ENCODE measurements at places on chromosomes 1 and 21.

DNA sequence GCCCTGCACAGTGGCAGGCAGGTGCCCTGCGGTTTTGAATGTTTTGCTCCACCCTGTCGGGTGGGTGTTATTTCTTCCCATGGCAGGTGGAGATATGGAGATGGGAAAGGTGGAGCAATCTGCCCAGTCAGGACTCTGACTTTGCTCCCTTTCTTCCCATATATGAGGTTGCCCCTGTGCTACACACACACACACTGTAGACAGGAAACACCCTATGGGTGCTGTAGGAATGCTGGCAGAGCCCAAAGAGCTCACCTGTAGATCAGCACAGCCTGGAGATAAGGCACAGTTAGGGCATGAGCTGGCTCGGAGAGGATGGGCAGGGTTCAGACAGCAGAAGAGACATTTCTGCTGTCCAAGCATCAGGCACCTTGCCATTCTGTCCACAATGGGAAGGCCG, 246.0 kb upstream of the AJAP1 start:
- no peak for DNase-seq

- no peak for DNase-seq
Observed at GRCh38 chr1:178575611-178576361, 62.9 kb downstream of the TEX35 start.

DNA sequence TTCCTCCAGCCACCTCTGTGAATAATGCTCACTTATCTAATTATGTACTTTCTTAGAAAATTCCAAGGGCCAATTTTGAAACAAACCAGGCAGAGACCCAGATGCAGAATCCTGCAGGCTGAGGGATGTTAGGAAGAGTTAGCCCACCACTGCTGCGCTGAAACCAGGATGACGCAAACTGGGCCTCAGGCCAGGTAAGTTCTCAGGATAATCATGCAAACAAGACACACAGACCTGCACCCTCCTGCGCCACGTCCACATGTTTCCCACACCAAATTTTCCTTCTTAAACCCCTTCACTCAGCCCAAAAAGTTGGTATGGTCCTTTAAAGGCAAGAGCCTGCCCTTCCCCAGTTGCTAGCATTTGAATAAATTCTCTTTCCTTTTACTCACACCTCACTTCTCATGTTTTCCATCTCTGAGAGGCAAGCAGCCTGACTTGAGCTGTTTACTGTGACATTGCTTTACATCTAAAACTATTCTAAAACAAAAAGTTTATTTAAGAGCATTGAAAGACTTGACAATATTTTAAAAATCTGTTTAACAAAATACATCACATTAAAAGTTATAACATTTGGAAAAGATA, 887.1 kb downstream of the LRRIQ3 start:
- no peak for DNase-seq

DNA sequence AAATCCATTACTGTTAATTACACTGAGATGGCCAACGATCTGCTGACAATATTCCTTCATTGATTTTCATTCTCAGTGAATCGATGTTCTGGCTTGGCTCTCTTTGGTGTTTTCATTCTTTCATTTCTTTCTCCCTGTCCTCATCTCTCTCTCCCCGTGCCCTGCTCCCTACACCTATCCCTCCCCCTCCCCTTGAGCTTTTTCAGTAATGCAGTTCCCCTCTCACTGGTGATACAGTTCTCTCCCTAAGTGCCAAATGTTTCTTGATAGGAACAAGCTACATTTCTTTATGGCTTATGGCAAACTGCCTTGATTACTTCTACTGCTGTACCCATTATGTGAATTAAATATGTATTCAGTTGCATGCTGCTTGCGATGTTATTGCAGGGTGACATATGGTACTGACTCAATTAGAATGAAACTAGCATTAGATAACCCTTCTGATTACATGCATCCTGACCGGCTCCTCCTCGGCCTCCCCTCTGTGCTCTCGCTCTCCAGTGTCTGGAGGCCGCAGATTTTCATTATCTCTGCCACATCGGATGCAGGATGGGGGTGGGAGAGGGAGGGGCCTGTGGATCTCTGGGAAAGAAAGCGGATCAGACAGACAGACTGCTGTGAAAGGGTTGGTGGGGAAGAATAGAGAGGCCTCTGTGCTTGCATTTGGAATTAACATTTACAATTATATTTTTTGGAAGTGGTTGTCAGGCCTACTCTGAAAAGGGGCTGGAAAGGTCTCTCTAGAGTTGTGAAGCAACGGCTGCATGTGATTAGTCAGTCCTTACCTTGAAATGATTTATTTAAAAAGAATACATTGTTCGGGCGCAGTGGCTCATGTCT, 130.9 kb downstream of the PBX1 start:
- DNase-seq = no peak

DNA sequence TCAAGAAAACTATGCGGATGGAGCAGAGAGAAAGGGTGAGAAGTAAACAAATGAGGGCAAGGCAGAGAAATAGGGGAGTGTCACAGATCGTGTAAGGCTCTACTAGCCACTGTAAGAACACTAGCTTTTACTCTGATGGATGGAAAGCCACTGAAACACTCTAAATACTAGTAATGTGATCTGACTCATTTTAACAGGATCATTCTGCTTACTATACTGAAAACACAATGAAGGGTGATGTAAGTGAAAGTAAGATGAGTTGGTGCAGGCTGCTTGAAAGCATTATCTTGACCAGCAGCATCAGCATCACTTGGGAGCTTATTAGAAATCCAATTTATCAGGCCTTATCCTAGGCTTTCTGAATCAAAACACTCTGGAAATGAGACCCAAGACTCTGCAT, 32.7 kb downstream of the TUT4 start:
- DNase-seq = no peak

DNA sequence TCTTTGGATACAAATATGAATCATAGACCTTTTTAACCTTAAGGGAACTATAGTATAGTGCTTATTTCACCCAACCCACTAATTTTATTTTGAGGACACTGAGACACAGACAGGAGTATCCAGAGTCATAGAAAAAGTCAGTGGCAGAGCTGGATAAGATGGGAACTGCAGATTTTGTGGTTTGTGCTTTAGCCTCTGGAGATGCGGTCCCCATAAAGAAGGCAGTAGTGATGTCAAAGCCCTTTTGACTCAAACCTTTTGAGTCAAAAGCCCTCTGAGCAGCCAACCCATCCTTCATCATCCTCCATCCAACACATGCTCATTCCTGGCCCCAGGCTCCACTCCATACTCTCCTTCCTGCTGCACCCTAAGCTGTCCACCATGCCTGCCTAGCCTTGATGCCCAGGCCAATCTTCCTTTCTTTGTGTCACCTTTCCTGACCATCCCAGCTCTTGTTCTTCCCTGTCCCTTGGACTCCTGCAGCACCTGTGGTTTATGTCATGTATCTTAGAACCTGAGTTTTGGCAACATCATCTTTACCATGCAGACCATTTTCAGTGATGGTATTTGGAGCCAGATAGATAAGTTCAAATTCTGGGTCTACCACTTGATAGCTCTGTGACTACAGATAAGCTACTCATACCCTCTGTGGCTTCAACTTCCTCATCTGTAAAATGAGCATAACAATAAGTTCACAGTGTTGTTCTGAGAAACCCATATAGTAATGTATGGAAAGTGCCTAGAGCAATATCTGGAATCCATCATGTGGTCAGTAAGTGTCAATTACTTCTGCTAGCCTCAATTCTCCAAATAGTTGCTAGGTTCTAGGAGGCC, 20.1 kb downstream of the SLAMF1 start:
- no peak for DNase-seq

DNA sequence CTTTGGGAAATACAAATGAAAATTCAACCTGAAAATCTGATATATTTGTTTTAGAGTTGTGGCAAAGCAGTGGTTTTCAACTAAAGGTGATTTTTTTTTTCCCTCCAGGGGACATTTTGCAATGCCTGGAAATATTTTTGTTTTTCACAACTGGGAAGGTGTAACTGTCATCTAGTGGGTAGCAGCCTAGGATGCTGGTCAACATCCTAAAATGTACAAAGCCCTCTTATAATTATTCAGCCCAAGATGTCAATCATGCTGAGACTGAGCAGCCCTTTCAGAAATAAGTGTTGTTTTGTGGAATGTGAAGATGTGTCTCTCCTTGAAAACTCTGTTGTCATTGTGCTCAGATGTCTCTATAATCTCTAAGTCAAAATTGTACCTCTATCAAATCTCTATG, 95.2 kb upstream of the NCAM2 start:
- DNase-seq = no peak

- DNase-seq = no peak
Observed at GRCh38 chr1:87799451-87799850, 470.8 kb downstream of the LMO4 start.

DNA sequence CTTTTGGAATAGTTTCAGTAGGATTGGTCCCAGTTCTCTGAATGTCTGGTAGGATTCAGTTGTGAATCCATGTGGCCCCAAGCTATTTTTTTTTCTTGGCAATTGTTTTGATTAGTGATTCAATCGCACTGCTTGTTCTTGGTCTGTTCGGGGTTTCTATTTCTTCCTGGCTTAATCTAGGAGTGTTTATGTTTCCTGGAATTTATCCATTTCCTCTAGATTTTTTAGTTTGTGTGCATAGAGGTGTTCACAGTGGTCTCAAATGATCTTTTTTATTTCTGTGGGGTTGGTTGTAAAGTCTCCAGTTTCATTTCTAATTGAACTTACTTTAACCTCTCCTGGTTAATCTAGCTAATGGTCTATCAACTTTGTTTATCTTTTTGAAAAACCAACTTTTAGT, 117.6 kb downstream of the NME7 start:
- no peak for DNase-seq

DNA sequence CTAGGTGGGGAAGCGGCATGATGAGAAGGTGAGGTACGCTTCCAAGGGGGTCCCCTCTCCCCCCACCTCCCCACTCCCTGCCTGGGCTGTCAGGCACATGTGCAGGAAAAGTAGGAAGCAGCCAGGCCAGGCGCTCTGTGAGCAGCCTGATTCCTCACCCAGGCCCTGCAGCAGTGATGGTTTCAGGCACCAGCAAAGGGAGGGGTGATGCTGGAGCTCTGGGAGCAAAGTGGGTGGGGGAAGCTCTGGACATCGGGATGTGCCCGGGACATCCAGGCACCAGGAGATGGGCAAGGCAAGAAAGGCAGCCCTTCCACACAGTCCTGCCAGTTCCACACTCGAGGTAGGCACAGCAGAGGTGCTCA, 106.1 kb downstream of the CRYAA start:
- DNase-seq = no peak

- DNase-seq = no peak
Observed at GRCh38 chr1:61005614-61006580, 76.5 kb upstream of the NFIA start.

- no peak for DNase-seq
Observed at GRCh38 chr1:230232371-230232771, 165.3 kb downstream of the GALNT2 start.

DNA sequence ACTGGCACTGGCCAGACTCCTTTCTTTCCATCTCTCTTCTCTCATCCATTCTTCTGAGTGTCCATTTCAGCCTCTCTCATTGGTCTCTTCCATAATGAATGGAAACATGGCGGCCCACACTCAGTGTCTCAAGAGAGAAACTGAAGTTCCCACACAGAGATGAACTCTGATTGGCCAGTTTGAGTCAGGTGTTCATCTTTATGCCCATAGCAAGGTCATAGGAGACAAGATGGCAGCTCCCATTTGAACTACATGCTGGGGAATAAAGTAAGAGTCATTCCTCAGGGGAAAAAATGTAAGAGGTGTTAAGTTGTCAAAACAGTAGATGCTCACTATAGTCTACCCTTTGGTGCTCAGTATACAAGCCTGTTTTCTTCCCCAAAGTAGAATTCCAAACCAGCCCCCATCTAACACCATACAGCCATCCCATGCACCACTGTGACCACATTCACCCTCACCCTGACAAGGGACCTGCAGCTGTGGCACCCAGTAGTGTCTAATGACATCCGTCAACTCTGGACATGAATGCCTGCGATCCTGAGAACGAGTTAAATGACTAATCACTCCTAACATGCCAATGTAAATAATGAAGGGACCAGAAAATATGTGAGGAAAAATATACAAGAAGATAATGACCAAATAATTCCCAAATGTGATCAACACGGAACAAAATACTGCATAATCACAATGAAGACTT, 12.4 kb downstream of the CDA start:
- no peak for DNase-seq

DNA sequence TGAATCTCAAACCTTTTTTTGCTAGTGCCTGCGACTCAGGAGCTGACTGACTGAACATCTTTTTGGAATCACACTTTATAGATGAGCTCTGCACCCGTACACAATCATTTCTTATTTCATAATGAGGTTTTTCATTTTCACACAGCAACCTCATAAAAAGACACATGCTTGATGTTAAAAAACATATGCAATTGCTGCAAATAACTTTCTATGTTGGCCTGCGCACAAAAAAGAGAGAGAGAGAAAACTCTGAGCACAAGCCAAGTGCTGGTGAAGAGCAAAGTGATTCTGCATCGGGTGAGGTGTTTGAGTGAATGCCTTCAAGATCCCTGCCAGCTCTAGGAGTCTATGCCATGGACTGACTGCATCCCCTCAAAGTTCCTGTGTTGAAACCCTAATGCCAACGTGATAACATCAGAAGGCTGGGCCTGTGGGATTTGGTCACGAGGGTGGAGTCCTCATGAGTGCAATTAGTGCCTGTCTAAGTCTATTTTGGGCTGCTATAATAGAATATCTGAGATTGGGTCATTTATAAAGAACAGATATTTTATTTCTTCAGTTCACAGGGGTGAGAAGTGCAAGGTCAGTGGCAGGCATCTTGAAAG, 36.6 kb downstream of the C1orf87 start:
- DNase-seq = no peak

- no peak for DNase-seq
Observed at GRCh38 chr1:167312871-167313270, 92.2 kb downstream of the POU2F1 start.

DNA sequence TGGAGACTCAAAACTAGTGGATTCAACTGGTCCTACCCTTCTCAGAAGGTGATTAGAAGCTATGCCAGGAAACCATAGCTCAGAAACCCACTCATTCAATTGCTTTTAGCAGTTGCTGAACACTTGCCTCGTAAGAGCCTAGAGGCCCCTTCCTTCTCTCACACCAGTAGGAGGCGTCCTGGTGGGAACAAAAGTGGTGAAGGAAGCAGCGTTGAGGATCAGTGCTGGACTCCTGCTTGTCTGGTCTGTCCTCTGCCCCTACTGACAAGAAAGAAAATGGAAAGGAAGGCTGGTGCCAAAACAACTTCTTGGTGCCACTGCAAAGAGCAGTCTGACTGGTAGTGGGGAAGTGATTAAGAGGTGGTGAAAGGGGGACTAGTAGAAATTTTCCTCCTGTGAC, 269.7 kb downstream of the LMO4 start:
- DNase-seq = no peak

DNA sequence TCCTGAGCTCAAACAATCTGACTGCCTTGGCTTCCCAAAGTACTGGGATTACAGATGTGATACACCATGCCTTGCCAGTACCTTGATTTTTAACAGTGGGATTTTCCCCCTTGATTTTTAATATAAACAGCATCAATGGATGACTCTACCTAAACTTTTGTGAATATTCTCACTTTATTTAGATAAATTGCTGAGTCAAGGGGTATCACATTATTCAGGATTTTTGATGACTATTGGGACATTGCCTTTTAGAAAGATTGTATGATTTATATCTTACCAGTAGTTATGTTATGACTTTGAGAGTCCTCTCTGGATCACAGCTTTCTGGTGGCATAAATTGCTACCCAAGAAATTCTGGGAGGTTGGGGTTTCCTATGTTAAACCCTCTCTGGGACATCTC, 112.5 kb upstream of the SPAG17 start:
- no peak for DNase-seq

- no peak for DNase-seq
Observed at GRCh38 chr1:206074839-206075238, 21.9 kb downstream of the RHEX start.

- no peak for DNase-seq
Observed at GRCh38 chr1:239717097-239717917, 330.9 kb downstream of the CHRM3 start.

GRCh38 chr21:19034560-19034959, 631.0 kb upstream of the TMPRSS15 start:
- no peak for DNase-seq
